8988T (cell line): ENCODE measurements at places on chromosomes 12 and 14.

- DNase-seq, result no peak
These were observed 203.5 kb upstream of the NOS1 start for GRCh38 chr12:117564881-117565280.

GRCh38 chr12:115946092-115946491 is 331.4 kb downstream of the MED13L start:
- no peak for DNase-seq

DNA sequence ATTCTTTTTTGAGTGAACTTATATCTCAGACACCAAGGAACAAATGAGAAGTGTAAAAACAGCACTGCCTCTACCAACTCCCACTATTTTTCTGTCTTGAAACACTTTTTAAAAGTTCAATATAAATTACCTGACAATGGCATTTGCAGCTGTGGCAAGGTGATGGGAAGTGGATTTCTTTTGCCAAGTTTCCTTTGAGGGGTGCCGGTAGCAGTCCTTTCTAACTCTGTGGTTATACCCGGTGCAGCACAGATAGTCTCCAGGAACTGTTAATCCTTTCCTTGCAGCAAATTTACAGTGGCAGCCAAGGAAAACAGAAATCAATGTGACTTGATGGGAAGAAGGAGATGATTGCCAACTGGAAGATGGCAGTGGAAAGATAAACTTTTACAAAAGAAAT is 243.7 kb downstream of the BCAT1 start:
- no peak for DNase-seq

DNA sequence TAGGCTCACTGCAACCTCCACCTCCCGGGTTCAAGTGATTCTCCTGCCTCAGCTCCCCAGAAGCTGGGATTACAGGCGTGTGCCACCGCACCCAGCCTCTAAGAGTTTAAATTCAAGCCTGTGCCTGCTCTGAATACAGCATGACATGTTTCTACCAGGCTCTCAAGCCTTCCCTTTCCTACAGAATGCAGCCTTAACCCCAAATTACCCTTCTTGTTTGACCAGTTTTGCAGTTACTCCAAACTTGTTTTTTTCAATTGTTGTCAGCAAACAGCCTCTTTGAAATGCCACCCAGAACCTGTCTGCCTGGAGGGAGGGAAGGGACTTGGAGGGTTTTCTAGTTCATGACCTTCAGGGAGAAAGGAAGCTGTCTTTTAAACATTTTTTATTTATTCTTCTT is 15.4 kb downstream of the GLTP start:
- no peak for DNase-seq

- no peak for DNase-seq
These were observed 58.9 kb downstream of the DHRS2 start for GRCh38 chr14:23694949-23695663.

- DNase-seq, result no peak
These were observed 206.9 kb downstream of the SYT1 start for GRCh38 chr12:79071498-79071897.

DNA sequence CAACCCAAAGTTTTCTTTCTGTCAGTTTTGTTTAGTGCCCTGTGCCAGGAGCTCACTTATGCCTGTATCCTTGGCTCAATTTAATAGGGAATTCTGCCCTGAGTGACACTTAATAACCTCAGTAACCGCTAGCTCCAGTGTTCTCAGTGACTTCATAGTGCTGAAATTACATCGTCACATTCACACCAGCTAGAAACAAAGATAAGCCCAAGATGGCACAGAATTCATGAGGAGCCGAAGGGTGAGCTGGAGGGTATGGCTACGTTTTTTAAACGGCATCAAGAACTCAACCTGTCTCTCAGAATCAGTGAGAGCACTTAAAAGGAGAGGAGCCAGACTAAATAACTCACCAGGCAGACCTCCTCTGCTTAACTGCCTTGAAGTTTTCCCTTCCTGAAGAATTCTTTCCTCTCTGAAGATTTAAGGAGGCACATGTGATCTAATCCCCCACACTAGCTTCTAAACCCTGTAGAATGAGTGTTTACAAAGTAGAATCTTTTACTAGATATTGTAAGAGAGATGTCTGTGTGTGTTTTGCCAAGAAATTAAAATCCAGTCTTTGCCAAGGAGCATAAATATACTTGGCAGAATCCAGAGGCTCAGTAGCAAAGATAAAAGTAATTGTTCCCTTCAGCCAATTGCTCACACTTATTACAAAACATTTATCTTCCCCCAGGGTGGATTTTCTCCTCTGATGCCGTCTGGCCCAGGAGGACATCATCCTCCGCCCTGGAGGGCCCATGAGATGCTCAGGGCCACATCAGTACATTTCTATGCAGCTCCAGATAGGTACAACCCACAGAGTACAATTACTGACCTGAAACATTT is 37.3 kb downstream of the PTGER2 start:
- no peak for DNase-seq
